Frontal cortex (tissue), 4 donors: ENCODE measurements at places on chromosomes 5 and 9. TPM values are rescaled to one million over a fixed set of nuclear protein-coding genes. Genes with fewer than 3 reads are reported as not detected.

- DNase-seq = no peak
Observed at GRCh38 chr5:111742177-111742994, 14.6 kb downstream of the NREP start.

DNA sequence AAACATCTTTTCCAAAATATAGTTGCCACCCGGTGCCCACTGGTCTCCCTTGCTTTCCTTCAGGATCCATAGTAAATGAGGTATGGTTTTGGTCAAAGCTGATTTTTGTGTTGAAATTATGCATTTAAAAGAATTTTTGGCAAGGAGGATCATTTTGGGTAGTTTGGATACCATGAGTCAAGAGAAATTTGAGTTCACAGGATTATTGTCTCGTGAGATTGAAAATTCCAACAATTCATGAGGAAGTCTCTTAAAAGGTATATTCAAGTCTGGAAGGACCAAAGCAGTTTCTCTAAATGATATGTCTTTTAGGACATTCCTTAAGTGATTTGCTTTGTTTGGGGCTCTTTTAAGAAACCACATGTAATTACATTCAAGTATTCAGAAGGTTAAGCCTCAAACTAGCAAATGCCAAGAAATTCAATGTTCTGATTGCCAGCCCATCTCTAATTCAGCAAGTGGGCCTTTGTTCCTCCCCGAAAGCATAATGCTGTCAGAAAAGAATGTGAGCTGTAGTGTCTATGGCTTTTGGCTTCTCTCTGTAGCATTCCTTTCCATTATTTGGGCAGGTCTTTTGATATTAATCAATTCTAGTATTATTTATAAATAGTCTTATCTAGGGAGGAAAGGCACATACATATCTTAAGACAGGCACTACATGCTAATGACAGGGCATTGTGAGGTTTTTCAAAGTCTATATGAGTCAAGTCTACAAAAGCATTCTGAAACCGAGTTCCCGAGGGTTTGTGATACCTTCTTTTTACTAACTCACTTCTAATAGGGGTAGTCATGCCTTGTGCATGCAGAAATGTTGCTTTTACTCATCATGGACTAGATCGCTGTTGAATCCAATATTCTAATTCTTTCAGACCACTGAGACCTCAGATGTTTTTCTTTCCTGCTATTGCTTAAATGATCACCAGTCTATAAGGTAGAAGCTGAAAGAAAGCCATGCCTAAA is 453.9 kb downstream of the ENC1 start:
- no peak for DNase-seq

DNA sequence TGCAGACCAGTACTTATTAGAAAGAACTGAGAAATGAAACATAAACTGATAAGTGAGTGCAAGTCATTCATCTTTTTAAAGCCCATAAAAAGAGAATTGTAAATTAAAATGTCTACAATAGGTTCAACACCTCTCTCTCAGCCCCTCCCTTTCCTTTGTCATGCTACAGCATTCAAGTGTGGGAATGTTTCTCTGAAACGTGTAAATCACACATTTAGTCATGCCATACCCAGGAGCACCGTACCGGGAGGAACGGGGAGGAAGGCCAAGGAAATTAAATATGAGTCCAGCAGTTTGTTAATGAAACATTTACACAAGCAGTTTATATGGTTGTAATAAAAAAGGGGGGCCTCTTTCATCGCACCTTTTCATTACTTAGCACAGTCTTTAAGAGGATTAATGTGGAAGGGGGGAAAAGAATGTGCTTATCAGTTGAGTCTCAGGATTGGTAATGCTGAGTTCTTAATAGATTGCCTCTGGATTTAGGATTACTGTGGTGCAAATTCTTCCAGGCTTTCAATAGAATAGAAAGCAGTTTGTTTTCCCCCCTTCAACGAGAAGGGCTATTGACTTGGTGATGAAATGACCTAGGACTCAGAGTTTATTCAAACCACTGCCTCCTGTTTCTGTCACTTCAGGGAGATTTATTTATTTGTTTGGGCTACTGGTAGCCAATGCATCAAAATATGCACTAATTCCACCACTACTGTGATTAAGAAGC is 176.0 kb upstream of the ZNF608 start:
- no peak for DNase-seq

GRCh38 chr9:135098400-135099105 is 11.1 kb downstream of the OLFM1 start:
- no peak for DNase-seq

The IFNB1 gene
- not detected for total RNA-seq

The RHOBTB3 gene
- total RNA-seq = 312 TPM

The CCNO gene
- total RNA-seq = not detected

The C5orf52 gene
- total RNA-seq = not detected
